ENCODE measurements at places on chromosomes 11 and 22. TPM values are rescaled to one million over a fixed set of nuclear protein-coding genes. Genes with fewer than 3 reads are reported as not detected.

DNA sequence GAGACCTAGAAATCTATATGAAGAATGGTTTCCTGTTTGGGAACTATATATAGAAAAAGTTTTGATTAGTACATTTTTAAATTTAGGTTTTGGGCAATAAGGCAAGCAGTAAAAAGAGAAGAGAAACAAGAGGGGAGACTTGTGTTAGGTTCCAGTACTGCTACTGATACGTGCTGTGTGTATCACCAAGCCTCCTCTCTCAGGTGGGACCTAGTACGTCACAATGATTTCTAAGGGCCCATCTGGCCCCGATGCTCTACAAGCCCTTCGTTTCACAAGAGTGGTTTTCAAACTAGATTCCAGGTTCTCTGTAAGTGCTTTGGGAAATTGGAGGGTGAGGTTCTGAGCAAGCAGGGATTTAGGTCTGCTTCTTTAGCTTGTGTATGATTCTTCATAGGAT lies 39.2 kb downstream of the USP35 start:
- DNase-seq, result no peak

DNA sequence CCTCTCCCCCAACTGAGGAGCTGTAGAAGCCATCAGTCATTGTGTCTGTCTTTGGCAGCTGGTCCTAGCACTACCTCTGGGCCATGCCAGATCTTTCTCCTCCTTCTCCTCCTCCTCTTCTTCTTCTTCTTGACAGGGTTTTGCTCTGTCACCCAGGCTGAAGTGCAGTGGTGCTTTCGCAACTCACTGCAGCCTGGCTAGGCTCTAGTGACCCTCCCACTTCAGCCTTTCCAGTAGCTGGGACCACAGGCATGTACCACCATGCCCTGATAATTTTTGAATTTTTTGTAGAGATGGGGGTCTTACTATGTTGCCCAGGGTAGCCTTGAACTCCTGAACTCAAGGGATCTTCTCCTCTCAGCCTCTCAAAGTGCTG lies 50.1 kb upstream of the SHANK2 start:
- no peak for DNase-seq

The NPAS4 gene
- 0.78 TPM for total RNA-seq

The MRGPRE gene
- 1.0 TPM for total RNA-seq

- DNase-seq, result no peak
Measured at GRCh38 chr22:49657275-49657973, 170.2 kb downstream of the BRD1 start.

- peak; percentile 9 for DNase-seq
Measured at GRCh38 chr11:1297576-1298473, 11.6 kb downstream of the TOLLIP start.

DNA sequence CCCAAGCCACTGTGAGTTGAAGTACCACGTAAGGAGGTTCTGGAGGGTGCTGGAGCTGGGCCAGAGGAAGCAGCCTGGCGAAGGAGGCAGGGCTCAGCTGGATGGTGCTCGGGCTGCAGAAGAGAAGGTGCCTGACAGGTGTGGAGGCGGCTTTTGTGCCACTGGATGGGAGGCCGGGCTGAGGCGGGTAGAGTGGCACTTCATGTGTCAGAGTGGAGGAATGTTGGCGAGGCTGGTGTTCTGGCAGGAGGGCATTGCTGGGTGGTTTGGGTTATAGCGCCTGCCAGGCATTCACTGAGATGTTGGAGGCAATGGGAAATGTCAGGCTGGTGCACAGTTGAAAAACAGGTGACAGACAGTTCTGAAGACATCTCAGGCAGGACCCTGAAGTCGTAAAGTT lies 24.2 kb downstream of the UBE2L3 start:
- no peak for DNase-seq

The VSIG10L2 gene
- total RNA-seq, result not detected

GRCh38 chr22:39962071-39962470 lies 1.9 kb downstream of the TMA7B start:
- no peak for DNase-seq

GRCh38 chr11:46947399-46948077 lies 11.0 kb downstream of the CSTPP1 start:
- DNase-seq, result no peak

DNA sequence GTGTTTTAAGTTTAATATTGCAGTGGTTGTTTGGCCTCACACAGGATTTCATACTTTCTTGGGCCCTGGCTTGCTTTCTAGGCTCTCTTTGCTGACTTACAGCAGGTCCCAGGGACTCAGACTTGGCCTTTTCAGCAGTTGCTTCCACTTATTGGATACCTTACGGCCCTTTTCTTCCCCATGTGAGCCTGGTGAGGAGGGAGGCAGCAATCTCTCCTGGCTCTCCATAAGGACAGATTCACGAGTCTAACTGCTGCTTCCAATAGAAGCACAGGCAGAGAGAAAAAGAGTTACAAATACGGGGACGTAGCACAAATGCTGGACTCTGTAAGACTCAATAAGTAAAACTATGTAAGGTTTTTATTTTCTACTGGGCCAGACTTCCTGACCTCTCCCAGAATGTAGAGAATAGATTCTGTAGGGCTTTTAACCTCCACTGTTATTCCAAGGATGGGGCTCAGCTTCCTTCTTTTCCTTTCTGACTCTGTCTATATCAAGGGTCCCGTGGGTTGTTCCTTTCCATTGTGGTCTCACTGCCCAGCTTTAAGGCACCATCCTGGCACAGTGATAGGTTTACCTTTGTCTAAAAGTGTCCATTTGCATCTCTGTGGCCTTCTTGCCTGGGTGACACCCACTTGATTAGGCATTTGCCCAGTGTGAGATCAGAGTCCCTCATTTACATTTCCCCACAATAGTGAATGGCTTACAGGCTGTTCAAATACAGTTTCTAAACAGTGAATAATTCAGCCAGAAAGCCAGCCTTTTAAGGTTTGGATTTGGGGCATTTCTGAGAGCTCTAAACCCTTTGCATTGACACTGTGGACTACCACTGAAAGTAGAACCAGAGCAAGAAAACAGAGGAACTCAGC lies 92.8 kb downstream of the RASSF10 start:
- DNase-seq, result no peak

DNA sequence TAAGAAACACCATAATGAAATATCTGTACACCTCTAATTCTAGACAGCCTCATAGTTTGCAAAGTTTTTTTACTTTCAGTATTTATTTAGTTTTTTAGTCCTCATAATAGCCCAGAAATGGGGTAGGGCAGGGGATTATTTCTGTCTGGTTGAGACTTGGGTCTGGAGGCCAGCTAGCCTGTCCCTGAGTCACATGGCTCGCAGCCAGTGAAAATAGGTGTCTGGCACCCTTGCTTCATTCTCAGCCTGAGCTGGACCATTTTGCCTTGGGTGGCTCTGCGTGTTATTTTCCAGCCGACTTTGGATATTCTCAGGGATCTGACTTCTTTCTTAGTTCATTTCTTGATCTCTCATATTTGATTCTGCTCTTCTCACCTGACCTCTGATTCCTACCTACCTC lies 123.9 kb upstream of the NARS2 start:
- no peak for DNase-seq

DNA sequence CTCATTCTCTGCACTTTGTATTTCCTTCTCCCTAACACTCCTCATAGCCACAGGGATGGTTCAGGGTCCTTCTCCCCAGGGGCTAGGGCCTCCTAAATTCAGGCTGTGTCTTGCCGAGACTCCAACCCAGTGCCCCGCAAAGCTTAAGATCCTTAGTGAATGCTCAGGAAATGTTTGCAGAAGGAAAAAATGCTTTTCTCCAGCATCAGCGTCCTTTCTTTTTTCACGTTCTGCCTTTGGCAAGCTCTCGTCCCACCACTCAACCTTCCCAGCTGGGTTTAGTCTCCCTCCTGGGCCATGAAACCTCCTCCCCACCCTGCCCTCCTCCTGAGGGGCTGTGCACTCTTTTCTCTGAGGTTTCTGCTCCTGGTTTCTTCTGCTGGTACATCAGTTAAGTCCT lies 503.8 kb upstream of the B3GAT1 start:
- DNase-seq, result no peak

The ASRGL1 gene
- 55.7 TPM for total RNA-seq

GRCh38 chr11:96385187-96385586 lies 4.5 kb downstream of the CCDC82 start:
- no peak for DNase-seq

The TAF6L gene
- 39.4 TPM for total RNA-seq

- DNase-seq, result no peak
Measured at GRCh38 chr11:90874986-90875385, 652.1 kb upstream of the CHORDC1 start.

DNA sequence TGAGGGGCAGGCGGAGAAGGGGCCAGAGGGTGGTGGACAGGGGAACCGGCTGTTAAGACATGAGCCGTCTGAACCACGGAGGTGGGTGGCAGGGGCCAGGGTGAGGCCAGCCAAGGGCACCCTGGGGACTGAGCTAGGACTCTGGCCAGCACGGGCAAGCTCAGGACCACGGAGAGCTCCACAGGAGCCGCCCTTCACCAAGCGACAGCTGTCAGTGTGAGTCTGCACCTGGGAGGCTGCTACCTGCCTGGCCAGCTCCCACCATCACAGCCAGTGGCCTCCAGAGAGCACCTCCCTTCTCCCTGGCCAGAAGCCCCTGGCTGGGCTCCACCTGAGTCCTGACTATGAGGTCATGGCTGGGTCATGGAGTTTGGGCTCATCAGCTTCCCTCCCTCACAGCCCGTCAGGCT lies 21.6 kb downstream of the MGAT3 start:
- no peak for DNase-seq

DNA sequence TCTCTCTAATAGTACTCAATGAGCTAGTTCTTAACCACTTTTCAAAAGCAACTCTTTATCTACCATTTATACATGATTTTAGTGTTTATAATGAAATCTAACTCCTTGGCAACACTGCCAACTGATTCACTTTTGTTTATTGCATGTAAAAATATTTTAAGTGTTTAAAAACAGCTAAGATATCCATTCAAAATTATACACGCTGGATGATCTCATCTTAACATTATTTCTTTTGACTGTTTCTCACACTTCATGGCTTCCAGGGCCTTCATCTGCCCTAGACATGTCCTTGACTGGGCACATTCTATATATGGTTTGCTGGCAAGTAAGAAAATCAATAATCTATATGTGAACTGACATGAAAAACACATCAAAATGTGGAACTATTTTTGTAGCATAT lies 414.6 kb upstream of the LUZP2 start:
- no peak for DNase-seq

The SYCE3 gene
- not detected for total RNA-seq

The PRAME gene
- 1.9 TPM for total RNA-seq

GRCh38 chr11:30485756-30486155 lies 100.4 kb downstream of the MPPED2 start:
- DNase-seq, result no peak

GRCh38 chr11:43989162-43989981 lies 46.9 kb downstream of the C11orf96 start:
- peak; percentile 80 for DNase-seq

The RAB39A gene
- total RNA-seq, result 21.9 TPM

- no peak for DNase-seq
Measured at GRCh38 chr11:44338026-44338425, 28.1 kb upstream of the ALX4 start.

The TRPC6 gene
- 0.27 TPM for total RNA-seq

The KCTD17 gene
- total RNA-seq, result 137 TPM

The OR8D1 gene
- total RNA-seq, result not detected

The CARD10 gene
- total RNA-seq, result 2.7 TPM

The CCDC34 gene
- total RNA-seq, result 3.5 TPM

DNA sequence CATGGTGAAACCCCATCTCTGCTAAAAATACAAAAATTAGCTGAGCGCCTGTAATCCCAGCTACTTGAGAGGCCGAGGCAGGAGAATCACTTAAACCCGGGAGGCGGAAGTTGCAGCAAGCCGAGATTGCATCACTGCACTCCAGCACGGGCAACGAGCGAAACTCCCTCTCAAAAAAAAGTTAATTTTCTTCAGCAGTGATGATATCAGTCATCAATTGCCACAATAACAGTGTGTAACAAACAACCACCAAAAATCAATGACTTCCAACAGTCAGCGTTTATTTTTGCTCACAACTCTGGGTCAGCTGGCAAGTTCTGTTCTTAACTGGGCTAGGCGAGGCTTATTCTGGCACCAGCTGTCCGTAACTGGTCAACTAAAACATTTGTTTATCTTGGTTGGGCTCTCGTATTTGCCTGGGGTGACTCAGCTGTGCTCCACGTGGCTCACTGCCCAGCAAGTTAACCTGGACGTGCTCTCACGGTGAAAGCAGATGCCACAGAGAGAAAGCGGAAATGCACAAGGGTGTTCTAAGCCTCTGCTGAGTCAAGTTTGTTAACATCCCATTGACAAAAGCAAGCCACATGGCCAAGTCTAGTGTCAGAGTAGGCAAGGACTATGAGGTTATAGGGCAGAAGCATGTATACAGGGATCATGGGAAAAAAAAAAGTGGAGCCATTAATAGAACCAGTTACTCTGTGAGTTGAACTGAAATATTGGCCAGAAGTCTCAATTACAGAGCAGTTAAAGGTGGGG lies 52.1 kb downstream of the LHFPL7 start:
- DNase-seq, result no peak

The WDR74 gene
- 69.0 TPM for total RNA-seq

DNA sequence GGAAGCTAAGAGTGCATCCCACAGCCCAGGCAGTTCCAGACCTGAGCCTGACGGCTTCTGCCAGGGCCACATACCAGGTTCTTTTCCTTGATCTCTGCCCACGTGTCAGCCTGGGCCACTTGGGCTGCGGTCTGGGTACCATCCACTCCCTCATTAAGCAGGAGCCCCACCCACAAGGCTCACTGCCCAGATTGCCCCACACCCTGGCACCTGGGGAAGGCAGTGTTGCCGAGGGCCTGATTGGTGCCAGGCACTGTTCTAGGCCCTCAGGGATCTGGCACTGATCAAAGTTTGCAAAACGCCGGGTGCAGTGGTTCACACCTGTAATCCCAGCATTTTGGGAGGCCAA lies 15.4 kb downstream of the GGA1 start:
- no peak for DNase-seq

- peak; percentile 61 for DNase-seq
Measured at GRCh38 chr11:10728789-10729472, 22.1 kb upstream of the CTR9 start.

All from glutamatergic neuron (in vitro differentiated cells).